T-helper 17 cell (primary cell): ENCODE measurements at places on chromosomes 1 and 21.

- no peak for DNase-seq
Observed at GRCh38 chr1:18752409-18752808, 107.1 kb downstream of the TAS1R2 start.

GRCh38 chr1:90143591-90143990 is 148.7 kb downstream of the ZNF326 start:
- DNase-seq, result no peak

DNA sequence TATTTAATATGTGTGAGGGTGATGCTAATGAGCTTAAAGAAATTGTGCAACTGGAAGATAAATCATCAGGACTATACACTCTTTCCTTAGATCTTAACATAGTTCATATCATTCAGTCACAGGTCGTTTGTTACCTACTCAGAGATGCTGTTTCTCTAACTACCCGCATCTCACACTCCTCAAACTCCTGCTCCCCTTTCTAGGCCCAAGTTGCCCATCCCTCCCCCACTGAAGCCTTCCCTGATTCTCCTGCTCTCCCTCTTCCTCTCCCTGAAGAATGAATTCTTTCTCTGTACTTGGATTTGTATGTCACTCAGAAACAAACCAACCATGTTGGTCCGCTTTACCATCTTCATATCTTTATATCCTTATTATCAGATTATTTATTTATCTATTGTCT is 9.1 kb downstream of the SH3GLB1 start:
- no peak for DNase-seq

- no peak for DNase-seq
Observed at GRCh38 chr1:53145942-53146708, 3.7 kb upstream of the SLC1A7 start.

- DNase-seq, result no peak
Observed at GRCh38 chr1:30257322-30257721, 466.1 kb downstream of the MATN1 start.

DNA sequence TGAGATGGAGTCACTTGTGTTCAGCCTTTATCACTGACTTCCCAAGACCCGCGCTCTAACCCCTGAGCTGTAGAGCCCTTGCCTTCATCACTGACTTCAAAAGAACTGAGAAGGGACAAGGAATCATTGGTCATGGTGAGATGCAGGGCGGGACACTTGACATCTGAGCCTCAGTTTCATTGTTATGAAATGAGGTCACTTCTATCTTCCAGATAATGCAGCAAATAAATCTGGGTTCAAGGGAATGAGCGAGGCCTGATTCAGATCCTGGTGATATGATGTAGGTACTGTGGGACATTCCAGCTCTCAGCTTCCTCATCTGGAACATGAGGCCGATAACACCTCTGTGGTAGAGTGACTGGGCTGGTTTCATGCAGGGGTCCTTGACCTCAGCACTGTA is 13.8 kb downstream of the KAZN start:
- no peak for DNase-seq

DNA sequence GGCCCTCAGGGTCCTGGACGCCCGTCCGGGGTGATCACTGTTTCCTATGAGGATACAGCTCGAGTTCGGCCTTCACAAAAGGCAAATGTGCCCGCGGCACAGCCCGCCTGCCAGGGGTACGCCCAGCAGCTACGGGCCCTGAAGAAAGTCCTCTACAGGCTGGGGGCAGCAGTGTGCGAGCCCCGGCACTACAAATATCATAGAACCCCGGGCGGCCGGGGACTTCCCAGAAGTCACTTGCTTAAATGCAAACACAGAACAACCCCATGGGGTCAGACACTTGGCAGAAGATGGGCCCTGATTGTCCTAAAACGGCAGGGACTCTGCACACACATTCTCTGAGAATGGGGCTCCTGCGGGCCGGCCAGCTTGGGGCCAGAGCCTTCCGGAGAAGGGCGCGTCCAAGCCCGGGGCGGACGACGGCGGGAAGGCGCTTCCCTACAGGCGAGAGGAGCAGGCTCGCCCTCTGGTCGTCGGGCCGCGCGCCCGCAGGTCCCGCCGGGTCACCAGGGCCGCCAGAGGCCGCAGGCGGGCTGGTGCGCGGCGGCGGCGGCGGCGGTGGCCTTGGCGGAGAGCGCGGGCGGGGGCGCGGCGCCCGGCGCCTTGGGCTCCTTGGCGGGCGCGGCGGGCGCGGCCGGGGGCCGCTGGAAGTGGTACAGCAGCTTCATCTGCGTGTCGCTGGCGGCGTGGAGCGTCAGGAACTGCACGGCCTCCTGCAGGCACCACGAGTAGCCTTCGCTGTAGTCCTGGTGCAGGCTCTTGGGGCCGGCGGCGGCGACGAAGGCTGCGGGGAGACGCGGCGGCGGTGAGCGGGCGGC is 888 bp downstream of the HES5 start:
- DNase-seq, result no peak
